ENCODE measurements at places on chromosomes 2 and 18.

GRCh38 chr18:26565514-26565913, 17.2 kb upstream of the KCTD1 start:
- no peak for DNase-seq

- no peak for DNase-seq
These were observed 150.1 kb upstream of the LRRTM1 start for GRCh38 chr2:80454628-80455027.

GRCh38 chr2:40228310-40228709, 223.6 kb downstream of the SLC8A1 start:
- no peak for DNase-seq

- DNase-seq = peak; percentile 22
These were observed 213.9 kb downstream of the TFCP2L1 start for GRCh38 chr2:121071034-121071504.

DNA sequence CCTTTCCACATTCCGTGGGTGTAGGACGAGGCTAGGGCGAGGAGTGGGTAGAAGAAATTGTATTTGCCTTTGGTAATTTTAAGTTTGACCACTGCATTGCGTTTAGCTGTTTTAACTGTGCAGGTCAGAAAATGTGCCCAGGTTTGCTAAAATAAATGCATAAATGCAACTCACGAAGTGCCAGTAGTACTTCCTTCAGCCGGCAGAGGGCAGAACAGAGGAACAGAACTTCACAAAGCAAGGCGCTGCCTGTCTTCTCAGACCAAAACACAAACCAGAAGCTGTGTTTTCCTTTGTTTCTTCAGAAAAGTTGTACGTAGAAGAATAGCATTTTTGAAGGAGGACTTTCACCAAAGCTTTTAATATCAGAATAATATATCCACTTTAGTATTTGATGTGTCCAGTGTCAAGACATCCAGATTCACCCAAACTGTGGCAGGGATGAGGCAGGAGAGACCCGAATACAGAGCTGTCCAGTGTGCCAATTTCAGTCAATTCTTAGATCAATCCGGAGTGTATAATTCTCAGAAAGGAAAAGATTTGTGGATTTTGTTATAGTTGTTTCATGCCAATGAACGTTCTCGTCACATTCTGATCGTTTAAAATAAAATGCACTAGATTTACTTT, 348.6 kb downstream of the DLGAP1 start:
- DNase-seq = peak; percentile 4

- DNase-seq = no peak
These were observed 415.9 kb downstream of the GRB14 start for GRCh38 chr2:164205347-164205746.

DNA sequence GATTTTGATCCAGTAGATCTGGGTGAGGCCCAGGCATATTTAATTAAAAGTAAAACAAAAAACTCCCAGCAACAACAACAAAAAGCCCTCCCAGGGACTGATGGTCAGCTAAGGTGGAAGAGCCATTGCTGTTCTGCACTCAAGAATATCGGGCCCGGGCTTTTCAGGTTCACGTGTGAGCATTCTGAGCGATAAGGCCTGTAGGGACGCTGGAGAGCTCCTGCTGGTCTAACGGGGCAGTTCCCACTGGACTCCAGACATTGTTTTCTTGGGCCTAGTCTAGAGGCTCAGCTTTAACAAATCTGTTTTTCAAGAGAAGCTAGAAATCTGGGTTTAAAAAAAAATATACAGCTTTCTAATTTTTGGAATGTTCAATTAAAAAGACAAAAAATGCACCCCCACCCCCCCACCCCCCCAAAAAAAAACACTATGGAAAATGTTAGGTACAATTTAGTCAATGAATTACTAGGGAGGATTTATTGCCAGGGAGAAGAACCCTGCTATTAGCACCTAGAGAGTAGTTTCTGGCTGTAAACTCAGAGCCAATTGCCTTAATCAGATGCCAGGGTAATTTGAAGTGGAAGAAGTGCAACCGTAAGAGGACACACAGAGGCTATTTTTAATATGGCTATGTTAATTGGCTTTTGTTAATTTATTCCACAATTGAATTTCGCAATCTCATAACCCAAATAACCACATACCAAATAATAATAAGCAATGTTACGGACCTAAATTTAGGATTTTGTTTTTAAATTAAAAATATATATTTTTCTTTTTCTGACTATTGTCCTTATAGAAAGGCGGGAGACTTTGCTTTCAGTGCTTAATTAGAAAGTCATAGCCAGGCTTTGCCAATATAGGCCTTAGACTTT, 78.9 kb downstream of the MAP4K4 start:
- no peak for DNase-seq

- no peak for DNase-seq
These were observed 284.3 kb downstream of the ERBB4 start for GRCh38 chr2:212254339-212254738.

DNA sequence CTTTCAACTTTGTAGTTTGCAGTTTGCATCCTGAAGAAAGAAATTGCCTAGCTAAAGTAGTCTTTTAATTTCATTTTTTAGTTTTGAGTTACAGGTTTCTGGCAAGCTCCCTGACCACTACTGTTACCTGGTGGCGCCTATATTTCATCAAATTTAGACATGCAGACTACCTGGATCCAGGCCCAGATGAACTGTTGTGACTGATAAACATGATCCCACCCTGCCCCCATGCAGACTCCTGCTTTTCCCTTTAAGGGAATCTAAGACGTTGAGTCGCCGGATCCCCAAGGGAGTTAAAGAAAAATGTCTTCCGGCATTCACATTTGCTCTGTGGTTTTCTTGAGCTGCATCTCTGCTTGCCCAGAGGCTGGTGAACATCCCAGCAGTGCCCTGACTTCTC, 22.2 kb downstream of the METAP1D start:
- no peak for DNase-seq

DNA sequence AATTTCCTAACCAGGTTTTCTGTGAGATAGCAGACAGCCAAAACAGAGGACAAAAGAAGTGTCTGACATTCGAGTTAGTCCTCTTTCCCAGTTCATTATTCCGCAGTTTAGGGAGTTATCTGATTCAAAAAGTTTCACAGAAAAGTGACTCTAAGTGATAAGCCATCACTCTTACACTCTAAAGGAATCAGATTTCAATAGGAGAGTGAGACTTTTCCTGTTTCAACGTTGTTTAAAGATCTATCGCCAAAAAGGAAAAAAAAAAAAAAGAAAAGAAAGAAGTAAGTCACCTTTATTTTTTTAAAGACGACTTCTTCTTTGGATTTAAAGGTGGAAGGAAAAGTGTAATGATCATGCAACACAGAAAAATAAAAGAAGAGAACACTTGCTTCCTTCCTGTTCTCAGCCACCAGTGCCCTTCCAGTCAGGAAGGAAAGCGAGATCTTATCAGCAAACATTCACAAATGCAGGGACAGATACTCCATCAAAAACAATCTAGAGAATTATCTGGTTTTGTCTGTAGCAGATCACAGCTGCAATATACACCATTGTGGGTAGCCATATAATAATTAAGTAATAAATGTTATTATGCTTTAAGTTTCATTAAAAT, 49.8 kb downstream of the TFPI start:
- no peak for DNase-seq

GRCh38 chr2:26934335-26934724, 36.1 kb upstream of the MAPRE3 start:
- no peak for DNase-seq

- DNase-seq = no peak
These were observed 61.9 kb upstream of the RBMS1 start for GRCh38 chr2:160555420-160556071.

- no peak for DNase-seq
These were observed 30.6 kb upstream of the CEP68 start for GRCh38 chr2:65025453-65026123.

GRCh38 chr2:159089543-159089942, 121.1 kb downstream of the TANC1 start:
- DNase-seq = no peak

DNA sequence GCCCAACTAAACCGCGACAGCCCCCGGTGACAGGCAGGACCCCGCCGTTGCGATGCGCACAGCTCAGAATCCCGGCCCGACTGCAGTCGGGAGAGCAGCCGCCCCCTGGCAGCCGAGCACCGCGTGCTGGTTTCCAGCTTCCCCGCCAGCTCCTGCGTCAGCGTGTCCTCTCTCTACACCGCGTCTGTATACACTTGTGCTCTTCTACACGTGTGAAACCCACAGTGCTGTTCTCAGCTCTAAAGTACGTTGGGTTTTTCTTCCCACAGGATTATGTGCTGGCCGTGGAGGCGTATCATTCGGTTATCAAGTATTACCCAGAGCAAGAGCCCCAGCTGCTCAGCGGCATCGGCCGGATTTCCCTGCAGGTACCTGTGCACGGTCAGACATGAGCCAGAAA, 54.0 kb downstream of the ADI1 start:
- DNase-seq = no peak

- no peak for DNase-seq
These were observed 31.6 kb downstream of the TRAPPC12 start for GRCh38 chr2:3411103-3411502.

- DNase-seq = no peak
These were observed 160.8 kb upstream of the KYNU start for GRCh38 chr2:142716463-142717242.

DNA sequence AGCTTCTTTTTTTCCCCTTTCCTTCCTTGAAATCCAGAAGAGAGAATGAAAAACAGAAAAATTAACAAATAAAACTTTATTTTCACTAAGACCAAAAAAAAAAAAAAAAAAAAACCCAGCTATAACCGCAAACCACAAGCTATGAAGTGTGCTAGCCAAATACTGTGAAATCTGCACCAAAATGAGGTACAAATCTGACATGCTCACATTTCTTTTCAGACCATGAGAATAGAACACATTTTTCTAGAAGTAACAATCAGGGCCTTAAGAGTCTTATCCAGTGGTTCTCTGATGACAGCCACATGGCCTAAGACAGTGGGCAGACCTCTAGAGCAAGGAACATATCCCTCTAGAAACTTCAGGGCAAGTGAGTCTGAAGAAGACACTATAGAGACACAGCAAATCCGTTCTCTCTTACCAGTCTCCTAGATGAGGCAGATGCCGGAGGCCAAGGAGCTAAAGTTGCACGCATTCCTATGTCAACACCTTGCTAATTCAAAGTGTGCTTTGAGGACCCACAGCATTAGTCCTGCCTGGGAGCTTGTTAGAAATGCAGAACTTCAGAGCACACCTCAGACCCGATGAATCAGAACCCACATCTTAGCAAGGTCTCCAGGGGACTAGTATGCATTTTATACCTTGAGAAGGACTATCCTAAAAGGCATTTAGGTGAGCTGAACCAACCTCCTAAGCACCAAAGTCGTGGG, 317.1 kb downstream of the MYCN start:
- DNase-seq = no peak

- no peak for DNase-seq
These were observed 340.1 kb downstream of the ZNF804A start for GRCh38 chr2:184938221-184938985.

- DNase-seq = no peak
These were observed 91.0 kb downstream of the CTIF start for GRCh38 chr18:48629730-48630324.

DNA sequence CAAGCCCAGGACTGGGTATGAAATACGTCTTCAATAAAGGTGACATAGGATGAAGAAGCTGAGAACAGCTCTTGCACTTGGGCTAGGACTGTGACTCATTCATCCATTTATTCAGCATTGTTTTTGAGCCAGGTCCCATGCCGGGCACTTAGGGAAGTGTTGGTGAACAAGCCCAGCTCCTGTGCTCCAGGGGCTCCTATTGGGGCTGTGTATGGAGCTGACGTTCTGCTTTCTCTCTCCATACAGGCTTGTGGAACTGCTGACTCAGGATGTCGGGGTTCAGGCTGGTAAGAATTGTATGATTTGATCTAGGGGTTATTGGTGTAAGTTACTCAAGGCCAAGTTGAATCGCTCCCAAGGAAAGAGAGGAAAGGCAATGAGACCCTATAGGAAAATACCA, 24.0 kb downstream of the MYO7B start:
- DNase-seq = no peak

DNA sequence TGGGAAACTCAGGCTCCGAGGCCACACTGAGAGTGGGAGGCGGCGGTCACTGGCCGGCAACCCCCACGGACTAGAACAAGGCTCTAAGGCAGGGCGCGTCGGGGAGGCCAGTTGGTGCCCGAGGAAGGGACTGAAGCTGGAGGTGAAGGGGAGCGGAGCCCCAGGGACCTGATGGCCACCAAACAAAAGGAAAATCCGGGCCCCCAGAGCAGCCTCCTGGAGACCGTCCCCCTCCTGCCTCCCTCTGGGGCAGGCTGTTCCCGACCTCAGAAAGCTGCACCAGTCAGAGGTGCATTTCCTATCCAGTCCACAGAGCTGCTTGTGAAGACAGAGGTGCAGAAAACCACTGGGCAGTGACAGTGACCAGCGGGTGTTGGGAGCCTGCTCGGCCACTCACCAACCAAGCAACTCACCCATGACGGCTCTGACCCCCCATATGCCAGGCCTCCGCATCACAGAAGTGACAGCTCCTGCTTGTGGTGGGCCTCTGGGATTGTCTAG, 172.7 kb downstream of the TWIST2 start:
- DNase-seq = no peak

- no peak for DNase-seq
These were observed 108.4 kb upstream of the BZW1 start for GRCh38 chr2:200703127-200703925.

DNA sequence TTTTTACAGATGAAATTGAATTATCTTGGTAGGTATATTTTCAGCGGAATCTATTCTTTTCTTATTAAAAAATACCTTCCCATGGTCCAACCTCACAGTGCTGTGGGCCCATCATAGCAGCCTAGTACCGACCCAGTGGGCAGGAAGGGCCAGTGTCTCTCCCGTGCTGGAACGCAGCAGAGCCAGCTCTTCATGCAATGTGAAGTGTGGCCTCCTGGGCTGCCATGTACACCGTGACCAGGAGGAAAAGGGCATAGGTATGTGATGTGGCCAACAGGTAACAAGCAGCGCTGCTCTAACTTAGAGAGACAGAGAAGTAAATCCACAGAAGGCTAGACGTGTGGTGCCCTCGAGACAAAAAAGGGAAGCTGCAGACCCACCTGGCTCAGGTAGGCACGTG, 221.1 kb upstream of the SALL3 start:
- no peak for DNase-seq

- DNase-seq = no peak
These were observed 76.6 kb upstream of the ITGA4 start for GRCh38 chr2:181380581-181380980.

GRCh38 chr2:39525636-39526412, 88.7 kb upstream of the MAP4K3 start:
- DNase-seq = no peak

Measured in NK-92 treated with Interleukin-12 subunit alpha and Interleukin-12 subunit beta, amount 100 ng/mL, for 24 hours (cell line).